ENCODE measurements at places on chromosomes 1 and 21.

DNA sequence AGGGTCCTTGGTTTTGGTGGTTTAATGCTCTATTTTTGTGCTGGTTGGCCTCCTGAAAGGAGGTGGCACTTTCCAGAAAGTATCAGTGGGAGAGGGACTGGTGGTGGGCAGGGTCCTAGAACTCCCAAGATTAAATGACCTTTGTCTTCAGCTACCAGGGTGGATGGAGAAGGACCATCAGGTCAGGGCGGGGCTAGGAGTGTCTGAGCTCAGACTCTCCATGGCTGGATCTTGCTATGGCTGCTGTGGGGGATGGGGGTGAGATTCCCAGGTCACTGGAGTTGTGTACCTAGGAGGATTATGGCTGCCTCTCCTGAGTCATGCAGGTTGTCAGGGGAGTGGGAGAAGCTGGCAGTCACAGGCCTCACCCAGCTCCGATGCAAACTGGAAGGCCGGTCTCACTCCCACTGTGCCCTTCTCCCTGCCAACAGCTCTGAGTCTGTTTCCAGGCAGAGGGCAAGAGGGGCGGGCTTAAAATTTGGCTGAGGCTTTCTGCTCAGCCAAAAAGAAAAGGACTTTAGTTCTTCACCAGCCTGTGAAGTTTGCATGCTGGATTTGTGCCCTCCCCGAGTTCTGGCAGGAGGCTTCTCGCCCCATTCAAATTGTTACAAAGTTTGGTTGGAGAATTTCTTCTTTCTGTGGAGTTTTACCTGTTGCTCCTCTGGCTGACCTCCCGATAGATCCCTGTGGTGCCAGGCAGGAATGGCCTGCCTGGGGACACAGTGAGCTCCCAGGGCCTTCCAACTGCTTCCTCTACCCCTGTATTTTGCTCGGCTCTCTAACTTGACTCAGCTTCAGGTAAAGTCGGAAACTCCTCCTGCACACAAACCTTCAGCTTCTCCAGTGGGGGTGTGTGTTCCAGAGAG is 13.1 kb upstream of the KYAT3 start:
- peak; percentile 54 for DNase-seq

- peak; percentile 68 for DNase-seq
These were observed 20.9 kb upstream of the VPS13D start for GRCh38 chr1:12208764-12209494.

- no peak for DNase-seq
These were observed 35.2 kb upstream of the CTPS1 start for GRCh38 chr1:40944326-40944725.

DNA sequence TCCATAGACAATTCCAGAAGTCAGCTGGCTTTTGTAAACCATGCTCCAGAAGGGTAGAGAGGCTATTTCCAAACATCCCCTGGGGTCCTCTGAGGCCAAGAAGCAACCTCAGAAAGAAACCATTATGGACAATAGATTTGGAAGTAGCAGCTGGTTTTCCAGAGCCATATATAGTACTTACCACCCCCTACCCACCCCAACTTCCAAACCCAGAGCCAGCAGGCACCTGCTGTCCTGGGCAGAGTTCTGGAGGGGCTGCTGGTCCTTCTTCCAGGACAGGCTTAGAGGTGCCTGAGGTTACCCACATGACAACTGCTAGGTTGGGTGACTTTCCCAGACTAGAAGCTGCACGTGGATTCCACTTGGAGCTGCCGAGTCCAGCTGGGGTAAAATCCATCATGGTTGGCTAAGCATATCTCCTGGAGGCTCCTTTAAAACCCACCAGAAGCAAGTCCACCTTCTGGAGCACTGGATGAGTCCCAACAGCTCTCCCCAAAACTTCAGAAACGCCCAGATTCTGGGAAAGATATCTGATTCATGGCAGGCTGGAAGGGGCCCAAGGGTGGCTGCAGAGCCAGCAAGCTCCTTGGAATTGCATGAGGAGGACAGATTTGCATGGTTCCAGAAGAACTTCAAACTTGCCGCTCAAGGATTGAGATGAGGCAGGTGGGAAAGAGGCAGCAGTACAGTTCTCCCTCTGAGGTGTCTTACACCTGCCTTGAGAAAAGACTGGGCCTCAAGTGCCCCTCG is 5.8 kb downstream of the MYCL start:
- DNase-seq, result no peak

DNA sequence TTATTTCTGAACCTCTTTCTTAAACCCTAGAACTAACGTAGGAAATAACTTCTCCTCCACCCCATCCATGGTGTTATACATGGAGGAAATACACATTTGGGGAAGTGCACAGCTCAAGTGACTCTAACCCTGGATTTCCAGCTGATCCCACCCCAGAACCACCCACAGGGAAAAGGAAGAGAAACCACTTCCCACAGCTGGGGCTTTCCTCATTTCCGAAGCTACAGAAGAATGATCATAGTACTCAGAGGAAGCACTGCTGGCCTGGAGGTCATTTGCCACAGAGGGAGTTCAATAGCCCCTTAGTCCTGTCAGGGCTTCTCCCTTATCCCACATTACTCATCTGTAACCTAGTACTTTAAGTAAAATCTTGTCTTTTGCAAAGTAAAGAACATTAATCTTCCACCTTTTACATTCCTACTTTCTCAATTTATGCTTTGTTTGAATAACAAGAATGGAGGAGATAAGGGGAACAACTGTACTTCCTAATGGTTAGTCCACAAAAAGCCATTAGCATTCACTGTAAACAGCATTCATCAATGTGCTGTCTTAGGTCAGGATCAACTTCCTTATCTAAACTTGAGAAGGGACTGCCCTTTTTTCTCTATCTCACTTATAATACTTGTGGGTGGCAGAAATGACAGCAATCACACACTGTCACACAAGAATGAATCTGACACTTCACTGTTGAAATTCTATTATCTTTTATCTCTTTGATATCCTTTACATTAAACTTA is 63.0 kb upstream of the RGS1 start:
- DNase-seq, result no peak

GRCh38 chr1:167776616-167777268 is 55.0 kb downstream of the MPZL1 start:
- no peak for DNase-seq

GRCh38 chr1:30748699-30749401 is 8.7 kb downstream of the LAPTM5 start:
- no peak for DNase-seq

- no peak for DNase-seq
These were observed 16.9 kb upstream of the ALPL start for GRCh38 chr1:21492356-21492625.

DNA sequence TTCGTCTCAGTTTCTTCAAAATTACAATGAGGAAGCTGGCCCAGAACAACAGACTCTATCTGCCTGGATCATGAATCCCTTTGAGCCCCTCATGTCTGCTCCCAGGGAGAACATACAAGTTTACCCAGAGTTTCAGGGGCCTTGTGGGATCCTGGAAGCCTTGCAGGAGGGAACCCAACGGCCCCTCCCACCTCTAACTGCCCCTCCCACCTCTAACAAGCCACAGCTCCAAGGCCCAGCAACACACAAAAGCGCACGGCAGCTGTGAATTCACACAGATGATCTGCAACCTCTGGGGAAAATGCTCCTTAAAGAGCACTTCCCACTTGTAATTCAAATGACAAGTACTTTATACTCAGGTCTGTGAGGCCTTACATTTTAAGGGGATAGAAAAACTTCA is 113.3 kb downstream of the NPHP4 start:
- DNase-seq, result no peak

DNA sequence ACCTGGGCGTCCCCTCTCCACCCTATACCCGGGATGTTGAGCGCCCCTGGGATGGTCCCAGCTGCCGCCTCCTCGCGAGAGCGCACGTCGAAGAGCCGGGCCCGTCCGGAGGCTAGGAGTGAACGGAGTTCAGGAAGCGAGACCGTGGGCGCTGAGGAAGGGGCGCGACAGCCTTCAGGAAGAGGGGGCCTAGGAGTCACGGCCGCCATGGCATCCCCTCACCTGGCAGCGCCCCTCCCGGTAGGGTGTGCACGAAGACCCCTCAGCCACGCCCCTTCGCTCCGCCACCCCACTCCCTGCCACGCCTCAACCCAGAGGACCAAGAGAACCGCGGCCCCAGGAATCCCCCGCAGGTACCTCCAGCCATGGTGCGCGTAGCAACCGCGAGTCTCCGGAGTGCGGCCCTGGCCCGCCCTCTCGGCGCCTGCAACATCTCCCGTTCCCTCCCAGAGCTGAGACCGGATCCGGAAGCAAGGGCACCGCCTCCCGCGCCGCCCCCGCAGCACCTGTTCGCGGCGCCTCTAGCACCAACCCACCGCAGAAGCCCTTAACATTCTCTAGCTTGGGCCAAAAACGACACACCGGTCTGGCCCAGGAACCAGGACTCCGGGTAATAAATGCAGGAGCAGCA is at the start of gene TSTD1:
TSTD1 (minus strand) TSS at position 442 of the 631 bp plus-strand sequence; CDS start at position 367, 75 bp downstream.
- no peak for DNase-seq

DNA sequence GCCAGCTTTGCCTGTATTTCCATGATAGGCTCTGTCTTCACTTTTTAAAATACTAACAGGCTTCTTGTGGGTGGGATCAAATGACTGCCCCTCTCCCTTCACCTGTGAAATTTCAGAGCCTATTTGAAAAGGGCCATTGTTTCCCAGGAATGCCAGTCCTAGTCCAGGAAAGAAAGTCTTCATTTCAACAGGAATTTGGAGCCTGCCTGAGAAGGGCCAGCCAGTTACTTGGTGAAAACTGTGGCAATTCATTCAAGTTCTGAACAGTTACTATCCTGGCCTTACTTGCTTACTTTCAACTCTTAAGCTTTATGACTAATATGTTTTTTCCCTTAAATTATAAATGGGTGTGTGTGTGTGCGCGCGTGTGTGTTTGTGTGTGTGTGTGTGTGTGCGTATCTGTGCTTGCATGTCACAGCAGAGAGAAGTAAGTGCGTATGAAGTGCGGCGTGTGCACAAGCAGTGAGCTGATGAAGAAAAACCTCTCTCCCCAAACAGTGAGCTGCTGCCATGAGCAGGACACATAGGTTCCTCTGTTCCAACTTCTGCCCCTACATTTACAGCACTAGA is 67.5 kb upstream of the RNPC3 start:
- no peak for DNase-seq

GRCh38 chr1:53371851-53372250 is 44.0 kb upstream of the LRP8 start:
- DNase-seq, result no peak

- no peak for DNase-seq
These were observed 16.0 kb upstream of the TTC39A start for GRCh38 chr1:51346086-51346942.

- no peak for DNase-seq
These were observed 8.9 kb upstream of the RAB3GAP2 start for GRCh38 chr1:220281159-220281574.

DNA sequence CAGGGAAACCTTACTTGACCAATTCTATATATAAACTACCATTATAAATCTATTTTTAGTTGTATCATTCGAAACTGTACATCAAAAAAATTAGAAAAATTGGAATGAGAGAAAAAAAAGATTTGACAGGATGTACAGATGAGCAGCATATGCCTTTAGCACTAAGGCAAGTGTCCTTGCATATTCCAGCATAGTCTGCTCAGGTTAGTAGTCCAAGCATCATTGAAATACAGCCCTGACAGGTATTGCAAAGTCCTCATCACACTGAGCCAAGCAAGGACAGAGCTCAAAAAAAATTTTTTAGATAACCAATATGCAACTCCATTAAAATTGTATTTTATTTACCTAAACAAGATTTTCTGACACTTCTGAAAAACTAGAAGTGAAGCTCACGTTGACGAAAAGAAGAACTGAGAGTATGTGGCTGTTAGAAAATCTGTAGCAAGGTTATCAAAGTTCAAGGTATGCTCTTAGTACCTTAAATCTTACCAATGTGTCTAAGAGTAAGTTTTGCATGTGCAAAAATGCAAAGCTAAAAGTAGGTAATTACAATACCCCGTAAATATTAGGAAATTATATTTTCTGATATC is 465.6 kb upstream of the ADGRL4 start:
- DNase-seq, result no peak

GRCh38 chr1:12601700-12602658 is 16.0 kb downstream of the DHRS3 start:
- DNase-seq, result no peak

DNA sequence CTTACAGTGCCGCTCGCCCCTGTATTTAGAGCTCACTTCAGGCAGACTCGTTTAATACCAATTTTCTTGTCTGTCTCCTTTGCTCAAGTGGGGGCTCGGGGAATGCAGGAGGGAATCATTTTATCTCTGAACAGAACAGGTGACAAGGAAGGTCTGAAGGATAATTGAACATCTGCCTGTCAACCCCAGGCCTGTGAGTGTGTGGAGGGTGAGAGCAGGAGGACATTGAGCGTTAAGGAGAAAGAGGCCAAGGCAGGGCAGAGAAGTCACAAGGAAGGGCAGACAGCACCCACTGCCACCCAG is 9.7 kb upstream of the PEF1 start:
- DNase-seq, result no peak

GRCh38 chr1:234072793-234073192 is 168.3 kb downstream of the SLC35F3 start:
- no peak for DNase-seq

DNA sequence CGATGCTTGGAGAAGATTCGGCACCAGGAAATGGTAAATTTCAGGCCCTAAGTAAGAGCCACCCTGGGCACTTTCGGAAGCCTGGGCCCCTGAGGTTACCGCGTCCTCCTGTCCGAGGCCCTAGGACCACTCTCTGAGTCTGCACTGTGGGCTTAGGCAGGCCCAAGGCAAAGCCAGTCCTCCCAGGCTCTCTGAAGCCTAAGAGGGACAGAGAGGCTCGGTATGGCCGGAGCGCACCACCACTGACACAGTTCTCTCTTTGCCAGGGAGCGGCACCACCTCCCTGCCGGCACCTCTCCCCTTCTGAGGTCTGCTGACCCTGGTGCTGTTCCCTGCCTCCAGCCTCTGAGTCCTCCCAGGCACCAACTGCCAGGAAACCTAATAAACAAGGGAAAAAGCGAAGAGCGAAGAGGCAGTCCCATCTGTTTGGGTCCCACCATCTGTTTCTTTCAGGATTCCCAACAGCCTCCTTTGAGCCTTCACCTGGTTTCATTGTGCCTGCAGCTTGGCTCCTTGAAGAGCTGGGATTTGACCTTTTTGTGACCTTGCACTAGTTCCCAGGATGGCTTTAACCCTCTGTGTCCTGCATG is 57.7 kb downstream of the VWA5B1 start:
- no peak for DNase-seq

GRCh38 chr1:159896546-159896930 is 3.4 kb downstream of the CFAP45 start:
- no peak for DNase-seq

- no peak for DNase-seq
These were observed 14.2 kb upstream of the PCBP3 start for GRCh38 chr21:45629046-45629981.

DNA sequence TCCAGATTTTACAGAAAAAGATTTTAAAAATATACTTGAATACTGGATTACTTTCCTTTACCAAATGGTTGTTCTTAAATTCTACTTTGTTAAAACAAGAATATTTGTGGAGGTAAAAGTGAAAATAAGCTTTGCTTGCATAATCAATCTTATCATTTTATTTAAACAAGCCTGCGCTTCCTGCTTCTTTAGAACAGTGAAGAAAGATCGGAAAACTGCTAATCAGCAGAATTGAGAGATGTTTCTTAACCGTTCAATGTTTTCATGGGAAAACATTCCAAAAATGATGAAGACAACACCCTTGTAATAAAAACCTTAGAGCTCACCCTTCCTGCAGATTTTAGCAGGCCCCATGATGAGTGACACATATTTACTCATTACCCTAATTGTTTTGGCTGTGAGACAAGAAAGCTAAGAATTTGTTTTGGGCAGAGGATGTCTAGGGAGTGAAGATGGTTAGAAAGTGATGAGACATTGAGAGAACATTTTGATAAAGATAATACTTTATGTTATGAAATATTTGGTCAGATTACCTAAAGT is 72.6 kb downstream of the TPR start:
- no peak for DNase-seq

GRCh38 chr21:27564684-27565301 is 597.9 kb upstream of the ADAMTS5 start:
- no peak for DNase-seq

All from hypothalamus (tissue), 51 donors.